ENCODE measurements at places on chromosomes 4 and X. TPM values are rescaled to one million over a fixed set of nuclear protein-coding genes. Genes with fewer than 3 reads are reported as not detected.

Gene POU3F4
- total RNA-seq: not detected

Gene DOK7
- total RNA-seq: 35.4 TPM

GRCh38 chr4:181595716-181596115, 647.5 kb upstream of the TENM3 start:
- no peak for DNase-seq

DNA sequence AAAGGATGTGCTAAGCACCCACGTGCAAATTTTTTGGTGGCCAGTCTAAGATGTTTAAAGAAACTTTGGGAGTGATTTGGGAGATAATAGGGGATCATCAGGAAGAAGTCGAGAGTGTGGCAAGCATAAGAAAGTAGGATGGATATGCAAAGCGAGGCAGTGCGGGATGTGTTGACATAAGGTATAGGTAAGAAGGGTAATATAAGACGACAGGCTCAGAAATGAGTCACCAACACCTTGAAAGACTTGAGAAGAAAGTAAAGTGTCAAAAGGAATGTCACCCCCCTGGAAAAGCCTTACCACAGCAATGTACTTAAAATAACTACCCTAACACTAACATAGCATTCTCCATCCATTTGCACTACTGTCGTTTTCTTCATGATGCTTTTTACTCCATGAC, 69.8 kb upstream of the BMP2K start:
- no peak for DNase-seq

DNA sequence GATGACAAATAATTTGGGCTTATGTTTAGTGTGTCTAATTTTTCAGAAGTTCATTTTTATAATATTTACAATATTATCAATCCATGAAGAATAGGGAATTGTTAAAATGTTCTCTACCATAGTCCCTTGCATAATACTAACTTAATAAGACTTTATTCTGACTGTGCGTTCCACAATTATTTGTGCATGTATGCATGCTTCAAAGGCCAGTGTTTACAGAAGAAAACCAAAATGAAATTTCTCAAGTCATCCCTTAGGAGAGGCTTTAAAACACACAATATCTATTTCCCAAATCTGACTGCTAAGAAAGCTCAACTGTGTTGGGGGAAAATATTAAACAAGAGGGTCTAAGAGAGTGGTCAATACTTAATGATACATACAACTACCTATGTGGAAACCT, 226.3 kb upstream of the ANKRD50 start:
- no peak for DNase-seq

- DNase-seq: no peak
These were observed 645.7 kb downstream of the TLL1 start for GRCh38 chr4:166518776-166519175.

DNA sequence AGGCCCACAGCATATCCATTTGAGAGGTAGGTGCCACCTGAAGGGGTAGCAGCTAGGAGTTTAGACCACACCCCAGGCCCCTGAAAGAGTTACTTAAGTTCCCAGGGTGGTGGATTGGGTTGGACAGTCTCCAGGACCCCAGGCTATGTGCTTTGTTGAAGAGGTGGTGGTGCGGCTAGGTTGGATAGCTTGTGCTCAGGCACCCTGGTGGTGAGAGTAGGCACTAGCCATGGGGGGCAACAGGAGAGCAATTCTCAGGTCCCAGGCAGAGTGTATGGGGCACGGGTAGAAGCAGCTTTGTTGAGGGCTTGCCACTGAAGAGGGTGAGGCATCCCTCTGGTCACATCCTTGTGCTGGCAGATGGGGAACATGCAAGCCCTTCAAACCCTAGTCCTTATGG, 5.6 kb downstream of the PF4 start:
- no peak for DNase-seq

DNA sequence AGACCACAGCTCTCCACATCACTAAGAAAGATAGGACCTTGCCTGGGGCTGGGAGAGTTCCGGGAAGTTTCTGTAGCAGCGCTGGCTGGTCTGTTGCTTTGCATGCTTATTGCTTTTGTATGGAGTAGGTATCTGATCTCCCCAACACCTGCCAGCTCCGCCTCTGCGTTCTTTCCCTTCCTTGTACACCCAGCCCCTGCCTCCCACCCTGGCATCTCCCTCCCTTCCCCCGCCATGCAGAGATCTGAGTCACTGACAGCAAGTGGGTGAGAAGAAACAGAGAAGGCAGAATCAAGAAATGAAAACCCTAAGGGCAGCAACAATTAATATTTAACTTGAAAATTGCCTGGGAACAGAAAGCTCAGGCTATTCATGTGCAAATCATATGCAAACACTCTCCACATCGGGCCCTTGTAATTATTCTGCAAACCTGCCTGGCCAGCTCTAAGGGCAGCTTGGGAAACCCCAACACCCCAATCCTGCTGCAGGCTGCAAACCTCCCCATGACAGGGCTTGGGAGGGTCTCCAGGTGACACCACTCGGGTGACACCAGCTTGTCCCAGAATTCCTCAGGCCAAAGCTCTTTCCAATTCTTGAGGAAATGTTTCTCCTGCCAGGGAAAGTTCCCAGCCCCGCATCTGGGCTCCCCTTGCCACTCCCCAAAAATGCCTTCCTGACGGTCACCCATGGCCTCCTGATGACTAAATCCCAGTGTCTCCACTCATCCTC, 257.2 kb downstream of the FBXW7 start:
- DNase-seq: no peak

- DNase-seq: no peak
These were observed 179.1 kb upstream of the DKK2 start for GRCh38 chr4:107215222-107215621.

GRCh38 chr4:145890689-145891088, 47.9 kb downstream of the ZNF827 start:
- no peak for DNase-seq

DNA sequence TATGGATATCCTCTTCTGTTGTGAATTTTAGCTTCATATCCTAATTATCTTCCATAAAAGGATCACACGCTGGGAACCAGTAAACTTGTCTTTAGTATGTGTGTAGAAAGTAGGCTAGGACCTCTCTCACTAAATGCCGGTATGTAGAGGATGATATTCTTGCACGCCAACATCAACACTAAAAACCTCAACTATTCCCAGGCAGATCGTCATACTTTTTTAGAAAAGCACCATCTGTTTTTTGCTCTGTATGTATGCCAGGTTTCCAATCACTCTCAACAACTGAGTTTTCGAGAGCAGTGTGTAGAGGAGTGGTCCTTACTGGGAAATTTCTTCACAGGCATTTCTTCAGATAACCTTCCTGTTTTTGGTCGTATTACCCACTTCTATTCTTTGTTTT, 283.6 kb downstream of the GALNTL6 start:
- no peak for DNase-seq

DNA sequence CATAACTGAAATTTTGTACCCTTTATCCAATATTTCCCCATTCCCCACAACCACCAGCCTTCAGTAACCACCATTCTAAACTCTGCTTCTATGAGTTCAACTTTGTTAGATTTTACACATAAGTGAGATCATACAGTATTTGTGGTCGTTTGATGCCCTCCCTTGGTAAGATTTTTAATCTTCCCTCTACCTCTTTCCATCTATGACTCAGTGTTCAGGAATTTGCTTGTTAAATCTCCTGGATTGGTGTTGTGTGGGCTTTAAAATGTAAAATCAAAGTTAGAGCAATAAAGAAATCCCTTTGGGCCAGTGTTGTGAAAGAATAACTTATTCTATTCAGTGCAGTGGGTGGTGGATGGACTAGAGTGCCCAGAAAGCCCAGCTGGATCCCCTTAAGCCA, 37.4 kb downstream of the SLC16A2 start:
- no peak for DNase-seq

Data from right cardiac atrium (tissue), 5 donors.